ENCODE measurements at places on chromosomes 7 and 10. TPM values are rescaled to one million over a fixed set of nuclear protein-coding genes. Genes with fewer than 3 reads are reported as not detected.

DNA sequence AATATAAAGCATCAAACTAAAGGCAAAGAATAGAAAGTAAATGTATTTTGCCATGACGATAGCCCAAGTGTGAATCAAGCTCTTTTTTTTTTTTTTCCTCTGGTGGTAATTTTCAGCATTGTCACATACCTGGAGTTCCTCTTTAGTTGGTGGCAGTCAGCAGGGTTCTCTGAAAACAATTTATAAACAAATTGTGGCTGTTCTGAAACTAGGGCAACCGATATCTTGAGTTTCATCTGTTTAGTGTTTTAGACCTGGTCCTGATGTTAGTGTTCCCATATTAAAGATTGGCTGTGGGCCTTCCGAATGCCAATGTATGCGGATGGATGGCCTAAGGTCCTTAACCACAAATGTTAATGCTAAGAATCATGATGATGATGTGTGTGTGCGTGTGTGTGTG lies 713.1 kb downstream of the GATA3 start:
- no peak for DNase-seq

GRCh38 chr10:36224431-36224985 lies 582.4 kb upstream of the FZD8 start:
- DNase-seq: no peak

GRCh38 chr10:95181726-95182125 lies 12.3 kb upstream of the ACSM6 start:
- DNase-seq: no peak

- DNase-seq: no peak
Observed at GRCh38 chr10:120184547-120185337, 272.3 kb upstream of the PLPP4 start.

- peak; percentile 46 for DNase-seq
Observed at GRCh38 chr7:32905175-32905662, 13.7 kb upstream of the KBTBD2 start.

POT1 gene
- total RNA-seq: 25.5 TPM

GRB10 gene
- 17.5 TPM for total RNA-seq

TUBB8 gene
- total RNA-seq: not detected

All from ovary (tissue), 10 donors.